Neuronal stem cell (in vitro differentiated cells): ENCODE measurements at places on chromosomes 6 and 20.

- no peak for DNase-seq
Measured at GRCh38 chr6:7041511-7042026, 66.2 kb upstream of the RREB1 start.

DNA sequence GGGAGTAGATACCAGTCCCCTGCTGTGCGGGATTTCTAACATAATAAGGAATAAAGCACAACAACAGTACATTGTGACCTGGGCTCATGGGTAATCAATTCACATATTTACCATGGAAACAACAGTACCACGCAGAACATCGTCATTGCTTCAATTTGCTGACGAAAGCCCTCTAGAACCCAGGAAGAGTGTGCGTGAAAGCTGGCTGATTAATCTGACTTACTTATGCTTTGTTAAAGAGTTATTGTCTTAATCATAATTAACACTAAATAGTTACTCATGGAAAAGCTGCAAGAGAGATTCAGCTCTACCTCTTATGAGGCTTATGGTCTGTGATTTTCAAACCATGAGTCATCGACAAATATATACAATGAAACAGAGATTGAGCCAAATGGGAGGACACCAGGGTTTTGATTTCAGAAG lies 644.3 kb upstream of the AGPAT4 start:
- no peak for DNase-seq

DNA sequence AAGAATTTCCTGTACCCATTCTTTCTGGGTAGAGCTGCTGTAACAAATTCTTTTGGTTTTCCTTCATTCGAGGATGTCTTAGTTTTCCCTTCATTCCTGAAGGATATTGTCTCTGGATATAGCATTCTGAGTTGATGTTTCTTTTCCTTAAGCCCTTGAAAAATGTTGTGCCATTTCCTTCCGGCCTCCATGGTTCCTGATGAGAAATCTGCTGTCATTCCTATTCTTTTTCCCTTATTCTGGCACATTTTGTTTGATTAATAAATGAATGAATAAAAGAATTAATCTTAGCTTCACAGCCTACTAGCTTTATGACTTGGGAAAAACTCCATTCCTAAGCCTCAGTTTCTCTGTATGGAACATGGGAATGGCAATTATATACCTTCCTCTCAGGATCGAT lies 173.1 kb downstream of the EYA2 start:
- no peak for DNase-seq

- DNase-seq, result no peak
Measured at GRCh38 chr6:108247965-108248536, 12.8 kb downstream of the SNX3 start.

DNA sequence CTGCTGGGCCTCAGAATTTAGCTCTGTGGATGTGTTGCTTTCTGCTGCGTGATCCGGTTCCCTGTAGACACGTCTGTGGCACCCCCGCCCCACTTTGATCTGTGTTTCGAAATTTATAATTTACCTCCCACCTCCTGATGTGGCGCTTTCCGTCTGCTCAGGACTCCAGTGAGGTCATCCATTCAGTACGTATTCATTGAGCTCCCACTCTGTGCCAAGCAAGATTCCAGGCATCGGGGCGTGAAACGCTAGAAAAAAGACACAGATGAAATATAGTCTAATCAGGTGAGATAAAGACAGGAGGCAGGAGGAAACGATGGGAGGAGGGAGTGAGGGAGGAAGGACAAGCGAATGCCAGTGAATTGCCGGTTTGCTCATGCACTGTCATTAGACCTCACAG lies 431.9 kb upstream of the SULF2 start:
- no peak for DNase-seq

- no peak for DNase-seq
Measured at GRCh38 chr6:145020114-145020513, 715.2 kb downstream of the EPM2A start.

DNA sequence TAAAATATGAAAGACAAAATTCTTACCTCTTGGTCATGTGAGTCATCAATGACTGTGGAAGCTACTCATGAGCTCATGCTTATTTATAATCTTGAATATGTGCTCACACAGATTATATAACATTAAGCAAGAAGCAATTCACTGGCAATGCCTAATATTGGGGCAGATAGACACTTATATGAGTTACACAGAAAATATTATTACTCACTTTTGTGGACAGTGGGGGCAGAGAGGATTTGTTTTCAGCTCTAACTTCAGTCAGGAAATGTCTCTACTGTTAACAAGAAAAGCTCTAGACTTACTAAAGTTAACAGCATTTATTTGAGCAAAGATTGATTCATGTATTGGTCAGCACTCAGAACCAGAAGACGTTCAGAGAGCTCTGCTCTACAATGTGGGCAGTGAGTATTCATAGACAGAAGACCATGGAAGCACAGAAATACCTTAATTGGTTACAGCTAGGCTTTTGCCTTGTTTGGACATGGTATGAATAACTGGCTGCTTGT lies 85.8 kb upstream of the AHI1 start:
- no peak for DNase-seq

DNA sequence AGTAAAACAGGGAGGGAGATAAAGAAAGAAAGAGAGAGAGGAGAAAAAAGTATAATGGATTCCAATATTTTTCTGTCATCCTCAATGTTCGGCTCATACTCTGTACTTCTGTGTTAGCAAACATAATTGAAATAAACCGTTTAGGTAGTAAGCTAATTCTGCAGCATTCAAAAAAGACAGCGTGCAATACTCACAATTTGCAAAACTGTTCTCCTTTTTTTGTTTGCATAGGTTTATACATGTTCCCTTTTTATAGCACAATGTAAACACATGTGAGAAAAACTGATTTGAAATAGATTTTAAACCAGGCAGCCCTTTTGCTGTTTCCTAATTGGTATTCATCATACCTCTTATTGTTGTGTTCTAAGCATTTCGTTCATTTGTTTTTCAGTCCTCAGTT lies 188.9 kb downstream of the PLCB1 start:
- no peak for DNase-seq

- no peak for DNase-seq
Measured at GRCh38 chr6:37041521-37041920, 36.1 kb downstream of the FGD2 start.

DNA sequence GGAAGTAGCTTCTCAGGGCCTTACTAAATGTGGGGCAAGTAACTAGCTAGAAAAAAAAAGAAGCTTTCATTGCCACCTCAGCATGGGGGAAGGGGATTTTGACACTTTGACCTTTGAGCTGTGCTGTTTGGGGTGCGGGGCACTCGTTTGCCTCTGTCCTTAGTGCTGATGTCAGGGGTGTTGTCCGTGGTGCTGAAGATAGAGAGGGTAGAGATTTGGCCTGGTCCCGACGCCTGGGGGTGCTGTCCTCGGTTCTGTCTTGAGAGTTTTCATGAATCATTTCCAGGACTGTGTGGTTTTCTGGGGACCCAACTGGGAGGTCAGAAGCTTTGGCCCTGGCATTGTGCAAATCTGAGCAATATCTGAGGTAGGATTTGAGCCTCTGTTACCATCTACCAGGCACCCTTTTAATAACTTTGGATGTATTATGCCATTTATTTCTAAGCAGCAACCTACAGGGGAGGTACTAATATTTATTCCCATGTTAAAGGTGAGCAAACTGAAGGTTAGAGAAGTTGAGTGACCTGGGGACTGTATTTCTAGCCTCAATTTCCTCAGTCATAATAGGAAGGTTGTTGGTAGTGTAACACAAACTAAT lies 78.0 kb downstream of the DLGAP4 start:
- peak; percentile 92 for DNase-seq

GRCh38 chr20:51111290-51111689 lies 88.4 kb upstream of the KCNG1 start:
- no peak for DNase-seq

DNA sequence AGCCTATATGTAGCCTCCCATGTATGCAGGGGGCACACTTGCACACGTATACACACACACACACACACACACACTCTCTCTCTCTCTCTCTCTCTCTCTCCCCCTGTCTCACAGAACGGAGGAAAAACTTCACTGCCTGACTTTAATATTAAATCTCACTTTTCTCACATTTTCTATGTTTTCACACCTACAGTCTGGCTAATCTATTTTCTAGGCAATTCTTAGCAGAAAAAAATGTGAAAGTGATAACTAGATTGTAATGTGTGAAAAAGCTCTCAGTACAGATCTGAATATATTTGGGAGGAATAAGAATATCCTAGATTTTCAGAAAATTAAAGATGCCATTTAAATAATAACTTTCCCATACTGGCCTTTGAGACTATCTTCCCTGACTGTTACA lies 120.9 kb downstream of the MCHR2 start:
- DNase-seq, result no peak

GRCh38 chr6:1739680-1740079 lies 130.0 kb downstream of the FOXC1 start:
- no peak for DNase-seq

- DNase-seq, result no peak
Measured at GRCh38 chr6:69976591-69977090, 110.3 kb downstream of the COL19A1 start.

GRCh38 chr20:61433176-61433575 lies 181.1 kb downstream of the CDH4 start:
- DNase-seq, result no peak

DNA sequence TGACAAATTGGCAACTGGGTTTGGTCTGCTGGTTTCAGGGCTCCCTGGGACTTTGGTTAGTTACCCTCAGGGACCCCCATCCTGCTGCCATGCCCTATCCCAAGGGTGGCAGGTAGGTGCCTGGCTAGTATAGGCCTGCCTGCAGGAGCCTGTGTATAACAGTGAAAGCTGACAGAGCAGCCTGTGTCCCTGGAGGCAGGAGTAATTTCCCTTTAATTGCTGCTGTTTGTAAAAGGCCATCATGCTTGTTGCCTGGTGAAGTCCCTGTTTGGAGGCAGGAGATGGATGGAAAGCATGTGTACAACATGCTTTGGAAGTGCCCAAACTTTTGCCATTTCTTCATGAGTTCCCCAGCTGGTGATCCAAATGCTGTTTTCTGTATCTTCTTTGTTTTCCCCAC lies 30.1 kb downstream of the CMTR1 start:
- no peak for DNase-seq

GRCh38 chr6:33092385-33092784 lies 16.6 kb downstream of the HLA-DPB1 start:
- DNase-seq, result no peak

- peak; percentile 14 for DNase-seq
Measured at GRCh38 chr6:96795481-96795880, 41.8 kb downstream of the GPR63 start.

GRCh38 chr6:154650351-154650750 lies 82.9 kb upstream of the SCAF8 start:
- DNase-seq, result no peak

GRCh38 chr6:14337152-14337551 lies 219.6 kb downstream of the CD83 start:
- no peak for DNase-seq

GRCh38 chr6:15079288-15079817 lies 166.5 kb upstream of the JARID2 start:
- no peak for DNase-seq

DNA sequence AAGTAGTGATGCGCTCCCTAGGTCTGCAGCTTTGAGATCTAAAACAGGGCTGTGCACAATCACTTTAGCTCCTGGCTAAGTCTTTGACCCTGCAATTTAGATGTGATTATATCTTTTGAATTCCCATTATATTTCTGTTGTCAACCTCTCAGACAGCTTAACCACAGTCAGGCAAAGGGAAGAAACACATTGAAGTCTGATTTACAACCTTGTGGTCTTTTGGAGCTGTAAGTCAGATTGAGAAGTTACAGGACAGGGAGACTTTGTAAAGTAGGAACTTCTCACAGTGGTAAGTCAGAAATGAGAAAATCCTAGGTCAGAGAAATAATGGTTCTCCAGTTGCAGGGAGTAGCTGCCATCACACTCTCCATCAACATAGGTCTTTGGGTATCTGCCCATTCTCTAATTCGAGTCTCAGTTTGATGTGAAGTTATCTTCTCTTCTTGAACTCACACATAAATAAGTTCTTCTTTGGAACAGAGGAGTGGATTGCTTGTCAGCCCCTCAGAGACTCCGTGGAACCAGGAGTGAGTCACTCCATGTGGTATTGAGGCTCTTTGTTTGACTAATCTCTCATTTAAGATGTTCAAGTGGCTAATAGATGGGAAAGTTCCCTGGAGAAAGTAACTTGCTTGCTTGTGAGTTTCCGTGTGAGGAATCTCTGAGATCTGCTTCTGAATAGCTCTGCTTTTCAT lies 35.0 kb upstream of the SGK1 start:
- no peak for DNase-seq

- no peak for DNase-seq
Measured at GRCh38 chr6:97052896-97053295, 128.4 kb downstream of the KLHL32 start.

DNA sequence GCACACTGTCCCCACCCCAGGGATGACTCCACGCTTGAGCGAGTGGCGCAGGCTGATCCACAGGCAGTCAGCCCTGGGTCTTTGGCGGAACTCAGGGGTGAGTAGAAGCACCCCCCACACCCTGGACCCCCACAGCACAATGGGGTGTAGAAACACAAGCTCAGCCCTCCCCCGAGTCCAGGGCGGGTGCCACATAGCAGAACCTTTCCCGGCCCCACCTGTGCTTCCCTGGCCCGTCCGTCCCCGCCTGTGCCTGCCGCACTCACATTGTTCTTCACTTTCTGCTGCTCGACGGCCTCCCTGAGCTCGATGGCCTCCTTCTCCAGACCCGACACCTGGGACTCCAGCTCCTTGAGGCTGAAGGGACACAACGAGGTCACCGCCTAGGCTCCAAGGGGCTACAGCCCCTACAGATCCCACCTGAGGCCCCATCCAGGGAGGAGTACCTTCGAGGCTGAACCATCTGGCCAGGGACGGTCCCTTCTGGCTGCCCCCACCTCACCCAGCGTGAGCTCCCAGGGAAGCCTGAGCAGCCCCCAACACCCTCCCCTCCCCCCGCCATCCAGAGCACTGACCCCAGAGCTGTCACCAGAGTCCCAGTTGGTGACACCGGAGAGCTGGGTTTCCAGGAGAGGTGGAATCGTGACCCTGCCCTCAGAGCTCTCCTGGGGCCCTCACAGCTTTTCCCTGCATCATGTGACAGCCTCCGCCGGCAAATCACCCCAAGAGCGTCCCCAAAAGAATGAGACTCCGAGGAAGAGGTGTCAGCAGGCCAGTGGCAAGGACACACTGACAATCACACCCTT lies 55.6 kb downstream of the DSTN start:
- DNase-seq, result no peak

DNA sequence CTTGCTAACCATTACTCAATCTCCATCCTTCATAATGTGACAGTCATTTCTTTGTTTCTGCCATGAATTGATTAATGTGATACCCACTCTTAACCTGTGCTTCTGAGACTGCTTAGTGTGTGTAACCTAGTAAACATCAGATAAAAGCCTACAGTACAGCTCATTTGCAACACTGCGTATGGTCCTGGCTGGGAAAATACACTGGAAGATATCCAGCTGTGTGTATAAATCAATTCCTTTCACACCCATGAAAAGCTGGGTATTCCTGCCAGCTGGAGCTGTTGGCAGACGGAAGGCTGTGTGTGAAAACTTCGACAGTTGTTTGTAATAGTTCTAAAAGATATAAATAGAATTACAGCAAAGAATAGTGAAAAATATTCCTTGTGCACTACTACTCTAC lies 509.2 kb downstream of the FRK start:
- DNase-seq, result no peak
